ENCODE measurements at places on chromosomes 2 and 18.

DNA sequence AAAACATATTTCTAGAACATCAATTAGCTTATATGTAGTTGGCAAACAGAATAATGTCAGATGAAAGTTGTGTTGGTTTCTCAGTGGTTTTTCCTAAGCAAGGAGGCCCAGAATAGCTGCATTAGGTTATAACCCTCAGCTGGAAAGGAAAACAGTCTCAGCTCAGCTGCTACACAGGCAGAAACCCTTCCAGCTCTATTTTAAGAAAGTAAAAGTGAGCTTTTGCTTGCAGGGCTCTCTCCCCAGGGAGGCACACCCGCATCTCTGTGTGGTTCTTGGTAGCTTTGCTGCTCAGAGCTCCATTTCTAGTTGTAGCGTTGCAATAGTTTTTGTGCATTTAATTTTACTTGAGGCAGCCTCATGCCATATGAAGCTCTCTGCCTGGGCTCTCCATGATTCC, 54.6 kb downstream of the PIKFYVE start:
- no peak for DNase-seq

DNA sequence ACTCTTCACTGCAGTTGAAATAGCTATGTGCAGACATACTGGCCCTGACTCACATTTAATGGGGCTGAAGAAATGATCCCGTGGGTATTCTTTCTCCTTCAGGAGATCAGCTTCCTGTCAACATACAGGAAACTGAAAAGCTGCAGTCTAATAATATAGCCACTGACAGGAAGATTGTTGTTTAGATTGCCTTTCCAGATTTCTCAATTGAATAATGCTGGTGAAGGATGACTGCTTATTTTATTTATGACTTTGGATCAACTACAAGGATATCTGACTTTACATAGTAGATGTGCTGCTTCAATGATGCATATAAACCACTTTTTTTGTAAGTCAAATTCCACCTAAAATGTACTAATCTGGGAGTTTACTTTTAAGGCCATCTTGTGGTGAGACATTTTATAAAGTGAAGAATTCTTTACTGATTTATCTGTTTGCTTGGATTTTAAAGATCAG, 93.4 kb upstream of the MAP4K3 start:
- DNase-seq = no peak

- no peak for DNase-seq
Observed at GRCh38 chr18:7684357-7684756, 117.2 kb downstream of the PTPRM start.

DNA sequence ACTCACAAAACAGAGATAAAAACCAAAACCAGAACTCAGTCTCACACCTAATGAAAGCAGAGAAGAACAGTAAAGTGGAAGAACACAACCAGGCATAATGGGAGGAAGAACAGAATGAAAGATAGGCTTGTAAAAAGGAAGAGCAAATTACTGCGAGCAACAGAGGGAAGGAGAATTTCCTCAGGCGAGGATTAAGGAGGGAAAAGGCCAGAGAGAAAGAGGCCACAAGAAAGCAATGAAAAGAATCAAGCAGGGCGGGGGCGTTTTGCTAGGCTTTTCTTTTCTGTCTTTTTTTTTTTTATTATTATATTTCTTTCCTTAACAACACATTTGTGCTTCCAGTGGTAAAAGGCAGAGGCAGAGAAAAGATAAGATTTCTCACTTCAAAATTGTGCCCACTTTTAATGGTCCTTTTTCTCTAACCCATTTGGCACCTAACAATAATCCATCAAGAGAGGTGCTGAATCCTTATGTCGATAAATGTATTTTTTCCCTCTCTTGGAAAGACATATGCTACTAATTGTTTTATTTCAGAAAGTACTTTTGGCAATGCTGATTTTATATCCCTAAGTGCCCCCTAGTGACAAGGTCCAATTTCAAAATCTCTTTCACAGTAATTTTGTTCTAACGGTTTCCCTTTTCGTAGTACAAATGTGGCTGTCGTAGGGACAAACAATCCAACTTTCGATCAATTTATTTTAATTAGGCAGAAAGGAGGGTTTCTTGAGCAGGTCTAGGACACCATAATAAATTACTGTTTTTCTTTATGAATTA, 138.7 kb upstream of the AQP4 start:
- no peak for DNase-seq

DNA sequence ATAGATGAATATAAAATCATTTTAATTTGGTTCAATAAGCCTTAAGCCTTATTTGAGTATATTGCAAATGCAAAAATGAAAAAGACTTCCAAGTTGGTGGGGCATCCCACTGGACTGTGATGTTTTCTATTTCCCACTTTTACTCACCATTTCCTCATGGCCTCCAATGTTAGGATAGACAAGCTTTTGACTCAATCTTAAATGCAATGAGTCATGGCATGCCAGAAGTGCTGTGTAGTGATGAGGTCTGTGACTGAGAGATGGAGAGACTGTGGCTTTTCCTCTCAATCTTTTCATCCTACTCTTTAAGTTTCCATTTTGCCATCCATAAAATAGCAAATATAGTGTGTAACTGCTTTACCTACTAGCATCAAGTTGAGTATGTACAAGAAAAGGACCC, 1401.2 kb upstream of the CELF4 start:
- DNase-seq = no peak

All from mesendoderm (in vitro differentiated cells).